ENCODE measurements at places on chromosomes 6 and 20. TPM values are rescaled to one million over a fixed set of nuclear protein-coding genes. Genes with fewer than 3 reads are reported as not detected.

EYA2 gene
- not detected for total RNA-seq

BHLHE23 gene
- total RNA-seq: not detected

ZNF334 gene
- 5.8 TPM for total RNA-seq

TPD52L1 gene
- 1.6 TPM for total RNA-seq

CRISP3 gene
- not detected for total RNA-seq

SAMD3 gene
- 5.6 TPM for total RNA-seq

PACSIN1 gene
- 0.97 TPM for total RNA-seq

ZC2HC1B gene
- not detected for total RNA-seq

LPA gene
- total RNA-seq: not detected

NRSN1 gene
- total RNA-seq: not detected

SYCP2 gene
- total RNA-seq: 2.2 TPM

HLA-DMA gene
- 33.5 TPM for total RNA-seq

DZANK1 gene
- total RNA-seq: 1.3 TPM

CCN2 gene
- not detected for total RNA-seq

ZNF165 gene
- 2.1 TPM for total RNA-seq

INSM1 gene
- total RNA-seq: 0.41 TPM

ARID1B gene
- 53.1 TPM for total RNA-seq

WASF1 gene
- 4.3 TPM for total RNA-seq

POPDC3 gene
- not detected for total RNA-seq

VNN1 gene
- not detected for total RNA-seq

C6orf15 gene
- not detected for total RNA-seq

BLTP3A gene
- total RNA-seq: 15.0 TPM

CLPSL2 gene
- not detected for total RNA-seq

OR12D3 gene
- total RNA-seq: not detected

HDGFL1 gene
- not detected for total RNA-seq

SHLD1 gene
- 14.9 TPM for total RNA-seq

RHAG gene
- total RNA-seq: not detected

TRIM40 gene
- not detected for total RNA-seq

LATS1 gene
- 29.4 TPM for total RNA-seq

CABLES2 gene
- total RNA-seq: 6.4 TPM

BIRC7 gene
- total RNA-seq: 0.51 TPM

ENPP5 gene
- total RNA-seq: 0.66 TPM

WFDC12 gene
- total RNA-seq: not detected

COL12A1 gene
- total RNA-seq: not detected

TFAP2B gene
- total RNA-seq: not detected

FBXO9 gene
- 55.5 TPM for total RNA-seq

HMGN3 gene
- 57.0 TPM for total RNA-seq

CALHM6 gene
- 13.9 TPM for total RNA-seq

RBM39 gene
- 343 TPM for total RNA-seq

HAO1 gene
- not detected for total RNA-seq

TRIM15 gene
- total RNA-seq: 1.6 TPM

GPX5 gene
- not detected for total RNA-seq

HSPA12B gene
- total RNA-seq: not detected

CYP39A1 gene
- not detected for total RNA-seq

FILIP1 gene
- not detected for total RNA-seq

SPEF1 gene
- 0.14 TPM for total RNA-seq

SLC35F1 gene
- not detected for total RNA-seq

DEFB124 gene
- total RNA-seq: not detected

PGBD1 gene
- 2.3 TPM for total RNA-seq

SMOC2 gene
- total RNA-seq: not detected

All from activated naive CD4-positive, alpha-beta T cell treated with anti-CD3 and anti-CD28 coated beads, Interleukin-2, amount 50 U/mL, for 72 hours (primary cell).